Breast epithelium (tissue), 4 donors: ENCODE measurements at places on chromosomes 7 and 10. TPM values are rescaled to one million over a fixed set of nuclear protein-coding genes. Genes with fewer than 3 reads are reported as not detected.

DNA sequence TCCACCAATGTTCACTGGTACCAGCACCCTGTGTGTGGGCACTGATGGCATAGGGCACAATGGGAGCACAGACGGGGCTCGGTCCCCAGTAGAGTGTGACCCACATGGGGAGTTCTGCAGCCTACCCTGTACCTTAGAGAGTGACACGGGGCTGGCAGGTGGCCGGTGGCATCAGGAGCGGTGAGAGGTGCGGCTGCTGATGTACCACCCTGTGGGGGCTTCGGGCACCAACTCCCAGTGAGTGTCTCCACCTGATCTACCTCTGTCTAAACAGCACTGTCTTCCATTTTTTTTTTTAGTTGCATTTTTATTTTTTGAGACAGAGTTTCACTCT, 4.1 kb downstream of the JAKMIP3 start:
- DNase-seq = no peak

The OR2A42 gene
- total RNA-seq = under 0.01 TPM

The NAMPT gene
- total RNA-seq = 195 TPM

GRCh38 chr7:146479040-146479439, 362.4 kb downstream of the CNTNAP2 start:
- no peak for DNase-seq

DNA sequence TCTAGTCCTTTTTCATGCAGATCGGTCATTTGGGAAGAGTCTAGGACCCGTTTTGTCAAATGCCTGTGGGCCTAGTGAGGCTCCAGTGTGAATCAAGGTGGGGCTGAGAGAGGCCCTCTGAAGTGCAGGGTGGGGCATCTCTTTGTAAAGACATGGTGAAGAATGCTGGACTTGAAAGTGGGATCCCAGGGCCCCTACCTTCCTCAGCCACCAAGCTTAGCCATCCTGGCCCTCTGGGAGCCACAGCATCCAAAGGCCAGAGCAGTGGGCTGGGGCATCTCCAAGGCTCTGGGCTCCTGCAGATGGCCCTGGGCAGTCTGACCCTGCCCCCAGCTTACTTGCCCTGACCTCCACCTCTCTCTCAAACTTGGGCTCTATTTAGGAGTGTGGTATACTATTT, 78.5 kb downstream of the ADCY1 start:
- no peak for DNase-seq

DNA sequence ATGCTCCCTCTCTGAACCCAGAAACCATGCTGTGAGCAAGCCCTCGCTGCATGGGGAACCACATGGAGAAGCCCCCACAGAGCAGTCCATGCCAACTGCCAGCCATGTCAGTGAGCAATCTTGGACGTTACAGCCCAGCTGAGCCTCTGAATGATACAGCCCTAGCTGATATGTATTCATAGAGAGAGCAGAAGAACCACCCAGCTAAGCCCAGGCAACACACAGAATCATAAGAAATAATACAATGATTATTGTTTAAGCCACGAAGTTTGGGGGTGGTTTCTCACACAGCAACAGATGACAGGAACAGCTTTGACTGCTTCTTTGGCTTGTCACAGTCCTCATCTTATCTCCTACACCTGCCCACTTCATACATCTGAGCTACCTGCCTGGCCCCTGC, 32.5 kb upstream of the CARD11 start:
- no peak for DNase-seq

GRCh38 chr10:132499367-132499685, 38.3 kb upstream of the INPP5A start:
- DNase-seq = no peak

GRCh38 chr10:98251399-98251798, 16.6 kb downstream of the LOXL4 start:
- DNase-seq = no peak

GRCh38 chr7:49660170-49660783, 113.2 kb upstream of the VWC2 start:
- DNase-seq = no peak

GRCh38 chr7:50164559-50165170, 71.6 kb upstream of the ZPBP start:
- DNase-seq = no peak

GRCh38 chr10:113520690-113521474, 32.0 kb upstream of the HABP2 start:
- peak; percentile 76 for DNase-seq

DNA sequence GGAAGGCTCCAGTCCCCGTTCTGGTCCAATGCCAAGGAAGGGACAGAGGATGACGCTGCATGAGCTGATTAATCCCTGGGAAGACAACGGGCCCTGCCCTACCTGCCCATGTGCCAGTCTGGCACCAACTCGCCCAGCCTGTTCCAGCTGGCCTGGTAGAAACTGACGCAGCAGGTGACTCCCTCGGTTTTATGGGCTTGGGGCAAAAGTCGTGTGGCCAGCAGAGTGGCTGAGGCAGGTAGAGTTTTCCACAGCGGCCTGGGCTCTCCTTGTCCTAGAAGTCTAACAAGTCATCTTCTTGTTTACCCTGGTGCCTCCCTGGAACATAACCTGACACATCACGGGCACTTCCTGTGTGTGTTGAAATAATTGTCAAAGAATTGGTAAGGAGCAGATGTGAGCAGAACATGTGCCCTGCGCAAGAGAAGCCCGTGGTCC, 20.4 kb upstream of the LMTK2 start:
- peak; percentile 54 for DNase-seq

- no peak for DNase-seq
These were observed 616.4 kb downstream of the SDK1 start for GRCh38 chr7:3917436-3917835.

DNA sequence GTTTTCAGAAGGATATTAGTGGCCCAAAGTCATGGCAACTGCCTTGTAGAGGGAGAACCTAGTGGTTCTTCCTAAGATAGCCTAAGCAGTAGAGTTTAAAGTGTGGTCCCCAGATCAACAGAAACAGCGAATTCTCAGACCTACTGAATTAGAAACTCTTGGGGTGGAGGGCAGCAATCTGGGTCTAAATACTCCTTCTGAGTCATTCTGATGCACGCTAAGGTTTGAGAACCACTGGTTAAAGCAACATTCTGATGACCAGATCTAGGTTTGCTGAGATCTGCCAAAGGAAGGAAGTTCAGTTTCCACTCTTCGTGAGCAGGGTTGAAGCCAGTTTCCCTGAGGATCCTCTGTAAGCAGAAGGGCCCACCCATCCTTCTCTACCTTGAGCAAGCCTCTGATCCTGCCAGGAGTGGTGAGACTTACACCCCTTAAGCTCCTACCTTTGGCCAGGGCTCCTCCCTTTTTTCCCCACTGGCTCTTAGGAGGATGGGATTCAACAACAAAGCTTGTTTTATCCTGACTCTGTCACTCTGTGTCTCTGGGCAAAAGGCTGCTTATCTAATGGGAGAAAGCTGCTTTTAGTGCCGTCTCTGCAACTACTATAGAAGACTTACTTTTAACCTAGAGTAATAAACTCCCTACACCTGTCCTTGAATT, 26.8 kb upstream of the TRUB1 start:
- DNase-seq = no peak

- DNase-seq = no peak
These were observed 105.7 kb downstream of the CCNY start for GRCh38 chr10:35442028-35442427.

The PIP gene
- 140 TPM for total RNA-seq

DNA sequence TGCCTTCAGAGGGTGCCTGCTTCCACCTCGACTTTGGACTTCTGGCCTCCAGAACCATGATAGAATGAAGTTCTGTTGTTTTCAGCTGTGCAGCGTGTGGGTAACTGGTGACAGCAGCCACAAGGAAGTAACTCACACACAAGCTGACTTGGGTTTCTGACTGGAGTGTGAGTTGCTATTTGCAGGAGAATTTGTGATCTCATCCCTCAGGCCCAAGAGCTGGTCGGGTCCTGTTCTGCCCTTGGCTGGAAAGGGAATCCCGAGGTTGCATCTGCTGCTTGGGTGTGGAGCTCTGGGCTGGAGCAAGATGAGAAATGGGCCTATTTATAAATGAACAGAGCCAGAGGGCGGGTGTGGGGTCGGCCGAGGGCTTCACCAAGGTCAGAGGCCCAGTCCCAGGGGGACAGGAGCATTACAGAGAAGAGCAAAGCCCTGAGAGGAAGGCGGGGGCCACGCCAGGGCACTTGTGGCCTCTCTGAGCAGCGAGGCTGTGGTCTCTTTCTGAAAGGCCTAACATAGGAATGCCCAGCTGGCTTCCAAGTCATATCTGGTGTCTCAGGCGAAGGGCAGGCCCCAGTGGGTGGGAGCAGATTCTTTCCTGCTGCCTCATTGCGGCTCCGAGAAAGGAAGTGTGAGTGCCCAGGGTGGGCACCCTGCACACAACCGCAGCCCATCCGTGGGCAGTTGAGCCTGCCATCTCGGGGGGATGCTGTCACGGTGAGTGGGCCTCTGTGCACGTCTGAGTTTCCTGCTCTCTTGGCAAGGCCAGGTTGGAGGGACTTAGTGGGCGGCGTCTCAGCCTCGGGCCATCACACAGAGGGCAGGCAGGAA, 26.5 kb upstream of the C10orf71 start:
- DNase-seq = no peak

- DNase-seq = no peak
These were observed 103.7 kb downstream of the MACC1 start for GRCh38 chr7:20113427-20114027.
